ENCODE measurements at places on chromosomes 5 and 9. TPM values are rescaled to one million over a fixed set of nuclear protein-coding genes. Genes with fewer than 3 reads are reported as not detected.

DNA sequence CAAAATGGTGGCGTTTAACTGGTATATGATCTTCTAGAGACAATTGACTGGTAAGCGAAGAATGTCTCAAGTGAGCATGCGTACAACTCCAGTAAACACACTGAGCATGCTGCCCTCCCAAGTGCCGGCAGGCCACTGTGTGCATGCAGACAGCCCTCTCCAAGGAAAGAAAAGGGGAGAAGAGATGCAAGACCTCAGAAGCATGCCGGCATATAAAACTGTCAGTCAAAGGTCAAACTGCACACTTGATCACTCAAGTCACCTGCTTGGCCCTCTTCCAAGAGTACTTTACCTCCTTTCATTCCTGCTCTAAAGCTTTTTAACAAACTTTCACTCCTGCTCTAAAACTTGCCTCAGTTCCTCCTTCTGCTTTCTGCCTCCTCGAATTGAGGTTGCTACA lies 910.2 kb downstream of the TAF11L14 start:
- DNase-seq = no peak

GRCh38 chr5:139961435-139962157 lies 81.5 kb downstream of the NRG2 start:
- DNase-seq = no peak

GRCh38 chr5:60959156-60959555 lies 14.2 kb downstream of the NDUFAF2 start:
- DNase-seq = no peak

- peak; percentile 5 for DNase-seq
Measured at GRCh38 chr5:142587354-142587965, 98.4 kb downstream of the FGF1 start.

Gene NUTM2G
- total RNA-seq = not detected

Gene BAG1
- total RNA-seq = 64.6 TPM
